Muscle of arm (tissue), 14 donors: ENCODE measurements at places on chromosomes 1 and 21.

- DNase-seq, result no peak
Measured at GRCh38 chr1:115074839-115075534, 14.3 kb downstream of the TSPAN2 start.

- no peak for DNase-seq
Measured at GRCh38 chr1:225418059-225418458, 9.8 kb downstream of the LBR start.

DNA sequence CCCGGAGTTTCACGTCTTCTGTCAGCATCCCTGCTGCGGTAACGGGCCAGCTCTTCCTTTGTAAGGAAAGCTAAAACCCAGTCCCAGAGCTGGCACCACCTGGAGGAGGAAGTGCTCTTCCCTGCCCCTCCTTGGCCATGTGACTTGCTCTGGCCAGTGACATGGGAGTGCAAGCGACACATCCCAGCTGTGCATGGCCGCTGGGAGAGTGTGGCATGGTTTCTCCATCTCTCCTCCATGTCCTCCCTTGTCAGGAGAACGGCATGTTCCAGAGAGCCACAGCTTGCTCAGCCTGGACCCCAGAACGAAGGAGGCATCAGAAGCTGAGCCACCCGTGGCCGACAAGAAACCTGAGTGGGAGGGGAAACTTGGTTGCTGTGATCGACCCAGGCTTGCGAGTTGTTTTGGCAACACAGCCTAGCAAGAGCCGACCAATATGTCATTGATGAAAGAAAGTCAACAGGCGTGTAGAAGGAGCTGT lies 2.7 kb upstream of the PRXL2B start:
- no peak for DNase-seq

- DNase-seq, result no peak
Measured at GRCh38 chr1:27446496-27447020, 43.4 kb downstream of the WASF2 start.

- peak; percentile 48 for DNase-seq
Measured at GRCh38 chr1:3501856-3502640, 47.6 kb downstream of the ARHGEF16 start.

- DNase-seq, result peak; percentile 27
Measured at GRCh38 chr1:243974451-243975292, 76.4 kb upstream of the ZBTB18 start.

DNA sequence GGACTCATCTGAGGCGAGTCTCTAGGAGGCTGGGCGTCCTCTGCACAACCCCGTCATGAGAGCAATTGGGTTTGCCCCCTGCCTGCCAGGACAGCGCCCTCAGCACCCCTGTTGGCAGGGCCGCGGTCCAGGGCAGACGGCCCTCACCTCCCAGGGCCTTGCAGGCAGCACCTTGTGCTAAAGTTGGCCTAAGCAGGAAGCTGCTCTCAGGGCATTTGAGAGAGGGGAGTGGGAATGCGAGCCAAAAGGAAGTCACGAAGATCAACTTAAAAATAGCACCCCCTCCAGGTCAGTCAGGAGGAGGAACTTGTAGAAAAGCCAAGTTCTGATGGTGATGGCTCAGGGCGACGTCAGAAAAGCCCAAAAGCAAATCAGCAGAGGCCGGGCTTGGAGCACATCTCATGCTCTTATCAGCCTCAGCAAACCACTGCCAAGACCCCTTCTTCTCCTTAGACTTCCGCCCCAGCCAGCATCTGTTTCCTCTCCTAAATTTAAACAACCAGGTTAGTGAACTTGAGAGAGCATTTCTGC lies 12.6 kb upstream of the ADORA3 start:
- peak; percentile 37 for DNase-seq

- no peak for DNase-seq
Measured at GRCh38 chr1:234286206-234286605, 87.0 kb upstream of the COA6 start.

DNA sequence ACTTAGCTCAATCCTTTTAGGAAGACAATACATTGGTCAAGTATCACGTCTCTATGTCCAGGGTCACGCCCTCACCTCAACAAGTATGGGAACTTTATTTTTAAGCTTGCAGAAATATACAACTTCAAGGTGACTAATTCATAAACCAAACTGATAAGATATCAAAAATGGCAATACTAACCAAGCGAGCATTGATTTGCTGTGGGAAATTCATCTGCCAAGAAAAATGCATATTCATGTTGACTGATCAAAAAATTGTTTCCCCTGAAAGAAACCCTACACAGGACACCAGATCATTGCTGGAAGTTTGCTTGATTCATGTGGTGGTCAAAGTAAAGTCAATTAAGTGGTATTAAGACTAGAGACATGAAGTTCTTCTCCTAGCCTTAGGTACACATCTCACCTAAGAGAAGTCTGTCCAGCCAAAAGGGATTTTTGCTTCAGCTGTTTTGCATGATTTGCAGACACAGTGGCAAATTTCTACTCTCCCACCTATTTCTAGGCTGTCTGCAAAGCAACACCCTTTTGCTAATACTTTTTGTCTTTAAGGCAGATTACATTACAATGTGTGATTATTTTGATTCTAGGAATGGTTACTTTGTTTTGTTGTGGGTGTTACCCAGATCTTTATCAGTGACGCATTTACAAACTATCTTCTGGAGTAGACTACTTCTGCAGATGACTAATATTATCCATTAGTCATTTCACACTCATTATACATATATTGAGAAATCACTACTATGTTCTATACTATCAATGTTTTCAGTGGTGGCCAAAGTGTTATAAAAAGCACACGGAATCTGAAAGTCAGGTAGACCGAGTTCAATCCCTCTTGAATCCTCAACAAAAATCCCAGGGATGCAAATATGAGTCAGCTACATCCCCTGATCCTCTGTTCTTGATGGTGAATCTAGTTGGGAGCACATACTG lies 12.4 kb downstream of the SAMSN1 start:
- no peak for DNase-seq

- no peak for DNase-seq
Measured at GRCh38 chr1:151832318-151832980, 847 bp upstream of the RORC start.

DNA sequence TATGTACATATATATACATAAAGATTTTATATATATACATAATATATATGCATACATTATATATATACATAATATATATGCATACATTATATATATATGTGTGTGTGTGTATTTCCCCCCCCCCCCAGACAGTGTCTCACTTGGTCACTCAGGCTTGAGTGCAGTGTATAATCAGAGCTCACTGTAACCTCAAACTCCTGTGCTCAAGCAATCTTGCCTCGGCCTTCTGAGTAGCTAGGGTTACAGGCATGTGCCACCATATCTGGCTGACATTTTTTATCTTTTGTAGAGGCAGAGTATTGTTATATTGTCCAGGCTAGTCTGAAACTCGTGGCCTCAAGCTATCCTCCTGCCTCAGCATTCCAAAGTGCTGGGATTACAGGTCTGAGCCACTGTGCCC lies 9.0 kb upstream of the FUBP1 start:
- no peak for DNase-seq

GRCh38 chr1:212760126-212760823 lies 31.3 kb downstream of the NSL1 start:
- no peak for DNase-seq

DNA sequence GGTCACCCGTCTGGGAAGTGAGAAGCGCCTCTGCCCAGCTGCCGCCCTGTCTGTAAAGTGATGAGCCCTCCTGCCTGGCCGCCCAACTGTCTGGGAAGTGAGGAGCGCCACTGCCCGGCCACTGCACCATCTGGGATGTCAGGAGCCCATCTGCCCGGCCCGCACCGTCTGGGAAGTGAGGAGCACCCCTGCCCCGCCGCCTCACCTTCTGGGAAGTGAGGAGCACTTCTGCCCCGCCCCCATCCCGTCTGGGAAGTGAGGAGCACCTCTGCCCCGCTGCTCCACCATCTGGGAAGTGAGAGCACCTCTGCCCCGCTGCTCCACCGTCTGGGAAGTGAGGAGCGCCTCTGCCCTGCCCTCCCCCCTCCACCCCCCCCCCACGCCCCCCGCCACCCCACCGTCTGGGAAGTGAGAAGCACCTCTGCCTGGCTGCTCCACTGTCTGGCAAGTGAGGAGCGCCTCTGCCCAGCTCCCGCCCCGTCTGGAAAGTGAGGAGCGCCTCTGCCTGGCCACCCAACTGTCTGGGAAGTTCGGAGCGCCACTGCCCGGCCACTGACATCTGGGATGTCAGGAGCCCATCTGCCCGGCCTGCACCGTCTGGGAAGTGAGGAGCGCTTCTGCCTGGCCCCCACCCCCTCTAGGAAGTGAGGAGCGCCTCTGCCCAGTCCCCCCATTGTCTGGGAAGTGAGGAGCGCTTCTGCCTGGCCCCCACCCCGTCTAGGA lies 4.5 kb upstream of the ZZZ3 start:
- DNase-seq, result no peak

GRCh38 chr1:160651433-160652064 lies 4.7 kb upstream of the SLAMF1 start:
- no peak for DNase-seq

- peak; percentile 39 for DNase-seq
Measured at GRCh38 chr1:44417351-44418021, 12.4 kb downstream of the RNF220 start.

DNA sequence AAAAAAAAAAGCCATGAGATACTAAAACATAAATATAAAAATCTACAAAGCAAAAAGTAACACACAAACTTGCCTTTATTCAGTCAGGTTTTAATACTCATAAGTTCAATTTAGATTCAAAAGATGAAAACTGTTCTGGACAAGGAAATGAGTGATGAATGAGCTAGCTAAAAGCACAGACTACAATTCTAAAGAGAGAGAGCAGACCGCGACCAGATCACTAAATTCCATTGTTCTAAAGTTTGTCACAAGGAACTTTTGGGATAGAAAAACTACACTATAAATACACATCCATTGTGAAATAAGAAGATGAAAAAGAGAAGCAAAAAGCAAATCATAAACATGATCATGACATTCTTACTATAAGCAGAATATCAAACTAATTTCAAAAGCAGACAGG lies 1.7 kb downstream of the ODF2L start:
- DNase-seq, result no peak

- no peak for DNase-seq
Measured at GRCh38 chr1:207004931-207005830, 27.4 kb downstream of the C1orf116 start.

DNA sequence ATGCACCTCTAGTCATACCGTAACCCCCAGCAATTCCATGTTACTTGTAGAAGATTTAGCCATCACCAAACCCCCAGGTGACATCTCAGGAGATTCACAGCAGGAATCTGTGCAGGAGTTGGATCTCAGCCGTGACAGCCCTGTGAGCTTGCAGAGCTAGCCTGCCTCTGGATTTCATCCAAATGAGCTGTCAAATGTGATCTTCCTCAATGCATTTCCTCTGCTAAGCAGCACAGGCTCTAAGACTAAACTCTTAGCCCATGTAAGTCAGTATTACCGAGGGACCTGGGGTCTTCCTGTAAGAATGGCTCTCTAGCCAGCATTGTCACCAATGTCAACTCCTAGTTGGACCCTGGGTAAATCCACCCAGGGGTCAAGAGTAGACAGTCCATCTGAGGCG lies 41.7 kb downstream of the UMODL1 start:
- DNase-seq, result no peak
